ENCODE measurements at places on chromosomes 7 and 10. TPM values are rescaled to one million over a fixed set of nuclear protein-coding genes. Genes with fewer than 3 reads are reported as not detected.

- no peak for DNase-seq
Observed at GRCh38 chr7:36742911-36743775, 18.8 kb upstream of the AOAH start.

GRCh38 chr7:112359086-112359485 lies 91.2 kb upstream of the IFRD1 start:
- DNase-seq, result no peak

DNA sequence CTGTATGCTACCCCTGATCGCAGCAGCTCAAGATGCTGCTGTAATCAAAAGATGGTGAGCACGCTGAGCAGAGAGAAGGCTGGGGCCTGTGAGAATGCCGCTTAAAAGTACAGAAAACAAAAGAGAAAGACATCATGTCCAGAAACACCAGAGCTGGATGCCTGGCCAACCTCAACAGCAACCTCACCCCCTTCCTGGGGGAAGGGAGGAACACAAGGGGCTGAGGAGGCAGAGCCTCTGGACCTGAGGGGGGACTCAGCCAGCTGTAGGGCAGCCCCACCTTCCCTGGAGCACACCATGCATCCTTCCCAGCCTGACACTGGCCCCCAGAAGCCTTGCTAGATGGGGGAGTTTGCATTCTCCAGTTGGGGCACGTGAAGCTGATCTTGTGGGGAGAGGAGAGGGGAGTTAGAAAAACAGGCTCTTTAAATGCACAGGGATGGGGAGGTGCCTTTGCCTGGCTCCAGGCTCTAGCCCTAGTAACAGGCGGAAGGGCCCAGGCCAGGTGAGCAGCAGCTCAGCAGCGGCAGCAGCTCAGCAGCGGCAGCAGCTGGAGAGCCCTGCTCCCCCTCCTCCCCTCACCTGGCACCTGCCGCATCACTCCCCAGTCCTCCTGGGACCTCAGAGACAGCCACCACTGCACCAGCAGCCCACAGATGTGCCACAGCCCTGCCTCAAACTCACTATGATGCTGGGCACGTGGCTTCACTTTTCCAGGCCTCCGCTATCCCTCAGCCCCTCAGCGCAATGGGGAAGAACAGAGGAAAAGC lies 156.3 kb downstream of the NEURL1 start:
- no peak for DNase-seq

DNA sequence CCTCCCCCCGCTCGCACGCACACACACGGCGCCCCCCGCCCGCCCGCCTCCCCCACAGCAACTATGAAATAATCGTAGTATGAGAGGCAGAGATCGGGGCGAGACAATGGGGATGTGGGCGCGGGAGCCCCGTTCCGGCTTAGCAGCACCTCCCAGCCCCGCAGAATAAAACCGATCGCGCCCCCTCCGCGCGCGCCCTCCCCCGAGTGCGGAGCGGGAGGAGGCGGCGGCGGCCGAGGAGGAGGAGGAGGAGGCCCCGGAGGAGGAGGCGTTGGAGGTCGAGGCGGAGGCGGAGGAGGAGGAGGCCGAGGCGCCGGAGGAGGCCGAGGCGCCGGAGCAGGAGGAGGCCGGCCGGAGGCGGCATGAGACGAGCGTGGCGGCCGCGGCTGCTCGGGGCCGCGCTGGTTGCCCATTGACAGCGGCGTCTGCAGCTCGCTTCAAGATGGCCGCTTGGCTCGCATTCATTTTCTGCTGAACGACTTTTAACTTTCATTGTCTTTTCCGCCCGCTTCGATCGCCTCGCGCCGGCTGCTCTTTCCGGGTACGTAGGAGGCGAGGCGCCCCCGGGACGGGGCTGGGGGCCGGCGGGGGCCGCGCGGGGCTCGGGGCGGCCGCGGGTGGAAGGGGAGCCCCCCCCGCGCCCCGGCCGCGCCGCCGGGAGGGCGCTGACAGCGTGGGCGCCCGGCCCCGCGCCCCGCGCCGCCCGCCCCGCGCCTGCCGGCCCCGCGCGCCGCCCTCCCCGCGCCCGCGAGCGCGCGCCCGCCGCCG lies 441 bp downstream of the BMI1 start:
- peak; percentile 64 for DNase-seq

DNA sequence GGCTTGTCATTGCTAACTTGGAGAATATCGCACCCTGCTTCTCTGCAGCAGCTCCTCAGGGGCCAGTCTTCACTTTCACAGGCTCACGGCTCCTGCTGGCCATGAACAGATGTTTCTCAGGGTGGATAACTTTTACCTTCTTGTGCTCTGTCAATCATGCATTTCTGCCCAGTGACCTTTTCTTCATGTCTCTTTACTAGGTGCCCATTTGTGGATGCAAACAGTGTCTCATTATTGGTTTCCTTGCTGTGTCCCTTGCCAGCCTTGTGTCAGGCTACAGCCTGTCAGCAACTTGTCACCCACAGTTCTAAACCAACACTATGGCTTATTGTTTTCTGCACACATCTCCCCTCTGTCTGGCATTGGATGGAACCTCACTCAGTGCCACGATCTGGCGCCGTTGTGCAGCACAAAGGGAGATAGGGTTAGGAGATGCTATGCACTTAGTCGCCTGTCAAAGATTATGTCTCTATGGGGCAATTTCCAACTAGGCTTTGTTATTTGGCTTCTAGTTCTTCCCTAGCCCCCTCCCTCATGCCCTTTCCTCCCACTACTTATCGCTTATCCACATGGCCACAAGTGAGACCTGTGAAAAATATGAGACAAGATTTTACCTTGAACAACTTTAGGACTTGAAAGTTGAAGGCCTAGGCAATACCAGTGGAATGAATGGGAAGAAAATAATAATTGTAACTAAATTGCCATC lies 45.7 kb upstream of the NXPH1 start:
- DNase-seq, result no peak

DNA sequence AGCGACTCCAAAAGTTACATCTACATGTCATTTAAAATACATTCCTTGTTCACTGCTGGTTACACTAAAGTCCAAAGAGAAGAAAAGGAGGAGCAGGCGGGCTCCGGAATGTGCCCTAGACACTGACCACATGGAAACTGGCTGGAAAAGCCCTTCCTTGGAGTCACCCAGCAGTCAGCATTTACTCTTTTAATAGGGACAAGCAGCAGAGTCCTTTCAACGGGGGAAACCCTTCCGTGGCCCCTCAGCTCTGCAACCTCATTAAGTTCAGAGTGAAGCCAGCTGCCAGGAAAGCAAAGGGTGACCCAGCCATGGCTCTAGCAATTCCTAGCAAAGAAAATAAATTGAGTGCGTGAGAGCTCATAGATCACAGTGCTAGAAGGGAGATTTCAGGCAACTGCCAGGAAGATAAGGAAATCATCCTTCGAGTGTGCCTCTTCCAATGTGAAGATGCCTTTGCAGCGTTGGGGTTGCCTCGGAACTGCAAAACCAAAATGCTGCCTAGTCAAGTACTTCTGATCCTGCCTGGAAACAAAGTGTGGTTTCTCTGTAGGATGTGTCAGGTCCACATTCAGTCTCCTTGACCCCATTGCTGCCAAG lies 101.6 kb downstream of the SORBS1 start:
- DNase-seq, result no peak

- DNase-seq, result peak; percentile 24
Observed at GRCh38 chr7:42080841-42081586, 156.0 kb downstream of the GLI3 start.

- no peak for DNase-seq
Observed at GRCh38 chr10:13904064-13904463, 317.3 kb downstream of the PRPF18 start.

DNA sequence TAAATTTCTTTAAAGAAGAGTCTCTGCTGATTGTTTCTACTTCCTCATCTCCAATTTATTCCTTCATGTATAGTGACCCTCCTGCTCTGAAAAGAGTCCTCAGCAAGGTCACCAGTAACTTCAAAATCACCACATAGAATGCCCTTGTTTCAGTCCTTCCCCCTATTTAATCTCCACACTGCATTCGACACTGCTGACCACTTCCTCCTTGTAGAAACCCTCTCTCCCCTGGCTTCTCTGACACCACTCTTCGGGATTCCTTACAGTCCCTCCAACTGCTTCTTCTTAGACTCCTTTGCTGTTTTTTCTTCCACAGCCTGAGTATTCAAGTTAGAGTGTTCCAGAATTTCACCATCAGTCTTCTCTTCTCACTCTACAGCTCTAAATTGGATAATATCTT lies 89.5 kb downstream of the VPS41 start:
- DNase-seq, result no peak

The TCAF2 gene
- 0.72 TPM for total RNA-seq

The CLDN3 gene
- not detected for total RNA-seq

The ANXA8 gene
- total RNA-seq, result 2.5 TPM

The ANKRD1 gene
- not detected for total RNA-seq

The H2BK1 gene
- total RNA-seq, result not detected

All from MG63 (cell line).